Stimulated activated CD8-positive, alpha-beta memory T cell treated with anti-CD3 and anti-CD28 coated beads, Interleukin-4, amount 100 ng/mL, for 1 hour (primary cell): ENCODE measurements at places on chromosomes 3 and 15.

- peak; percentile 75 for DNase-seq
Measured at GRCh38 chr3:134212967-134213665, 37.5 kb downstream of the RYK start.

DNA sequence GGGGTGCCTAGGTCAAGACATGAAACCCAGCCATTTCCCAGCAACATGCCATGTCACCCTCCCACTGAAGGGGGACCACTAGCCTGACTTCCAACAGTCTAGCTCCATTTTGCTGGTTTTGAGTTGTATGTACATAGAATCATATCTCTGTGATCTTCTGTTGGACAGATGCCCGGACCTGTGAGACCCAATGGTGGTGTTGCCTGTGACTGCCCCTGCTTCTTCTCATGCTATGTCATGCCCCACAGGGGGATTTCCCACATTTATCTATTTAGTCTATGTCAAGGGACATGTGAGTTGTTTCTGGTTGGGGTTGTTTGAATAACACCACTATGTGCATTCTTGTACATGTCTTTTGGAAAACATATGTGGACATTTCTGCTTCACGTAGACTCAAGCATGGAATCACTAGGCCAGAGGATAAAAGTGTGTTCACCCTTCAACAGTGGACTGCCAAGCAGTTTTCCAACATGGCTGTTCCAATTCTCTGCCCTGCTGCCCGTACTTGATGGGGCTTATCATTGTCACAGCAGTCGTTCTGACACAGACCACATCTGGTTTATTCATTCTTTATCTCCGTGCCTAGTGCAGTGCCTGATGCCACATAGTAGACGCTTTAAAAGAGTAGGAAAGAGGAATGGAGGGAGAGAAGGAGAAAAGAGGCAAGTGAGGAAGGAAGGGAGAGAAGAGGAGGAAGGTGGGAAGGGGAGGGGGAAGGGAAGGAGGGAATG is 114.4 kb downstream of the TPRA1 start:
- no peak for DNase-seq

DNA sequence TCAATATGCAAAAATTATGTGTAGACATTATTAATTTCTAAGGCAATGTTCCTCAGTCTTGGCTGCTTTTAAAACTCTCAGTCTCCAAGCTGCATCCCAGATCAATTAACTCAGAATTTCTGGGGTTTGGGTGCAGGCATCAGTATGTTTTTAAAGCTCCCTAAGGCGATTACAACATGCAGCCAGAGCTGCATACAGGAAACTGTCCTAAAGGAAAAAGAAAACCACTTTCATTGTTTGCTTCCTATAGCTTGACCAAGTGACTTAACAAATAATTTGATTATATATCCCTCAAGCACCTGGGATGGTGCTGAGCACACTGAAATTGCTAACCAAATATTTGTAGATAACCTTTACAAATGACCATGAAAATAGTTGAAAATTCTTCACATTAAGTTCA is 194.7 kb downstream of the DTWD1 start:
- no peak for DNase-seq

- no peak for DNase-seq
Measured at GRCh38 chr3:4889896-4890295, 89.3 kb upstream of the BHLHE40 start.

GRCh38 chr3:156725682-156726081 is 51.3 kb downstream of the TIPARP start:
- DNase-seq, result no peak

- DNase-seq, result no peak
Measured at GRCh38 chr3:139332092-139332491, 11.7 kb upstream of the MRPS22 start.
